ENCODE measurements at places on chromosomes 5 and 9. TPM values are rescaled to one million over a fixed set of nuclear protein-coding genes. Genes with fewer than 3 reads are reported as not detected.

The BHMT gene
- not detected for total RNA-seq

The TBCA gene
- 55.1 TPM for total RNA-seq

The RNF183 gene
- not detected for total RNA-seq

The ERBIN gene
- 146 TPM for total RNA-seq

The LRRC8A gene
- total RNA-seq = 26.4 TPM

The RORB gene
- total RNA-seq = 0.10 TPM

The SLC1A1 gene
- total RNA-seq = not detected

The F2RL2 gene
- total RNA-seq = 0.10 TPM

The ACTBL2 gene
- total RNA-seq = not detected

The TLR4 gene
- total RNA-seq = 59.9 TPM

The IL17B gene
- total RNA-seq = not detected

The AQP7 gene
- 0.21 TPM for total RNA-seq

The ZNF883 gene
- 0.84 TPM for total RNA-seq

The AGXT2 gene
- not detected for total RNA-seq

All from mononuclear cell (primary cell).